ENCODE measurements at places on chromosomes 5 and 9.

DNA sequence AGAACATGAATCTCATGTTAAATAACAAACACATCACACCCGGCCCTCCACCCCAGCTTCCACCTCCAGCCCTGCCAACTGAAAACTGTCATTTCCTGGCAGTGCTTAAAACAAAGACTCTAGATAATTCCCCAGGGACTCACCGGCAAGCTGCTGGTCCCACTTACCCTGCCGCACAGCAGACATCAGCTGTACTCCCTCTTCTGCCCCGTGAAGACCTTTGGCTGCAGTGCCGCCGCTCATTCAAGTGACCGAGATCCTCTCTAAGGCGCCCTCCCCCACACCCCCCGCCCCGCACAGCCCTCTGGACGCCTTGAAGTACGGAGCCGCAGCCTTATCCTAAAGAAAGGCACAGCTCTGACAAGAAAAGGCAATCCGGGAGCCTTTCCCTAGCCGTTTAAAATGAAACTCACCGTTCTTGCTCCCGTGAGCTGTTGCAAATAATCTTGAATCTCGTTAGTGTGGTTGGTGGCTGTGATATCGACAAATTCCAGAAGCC is 434 bp downstream of the GLRX start:
- DNase-seq, result no peak

- no peak for DNase-seq
Measured at GRCh38 chr5:144634138-144634537, 463.5 kb downstream of the KCTD16 start.

DNA sequence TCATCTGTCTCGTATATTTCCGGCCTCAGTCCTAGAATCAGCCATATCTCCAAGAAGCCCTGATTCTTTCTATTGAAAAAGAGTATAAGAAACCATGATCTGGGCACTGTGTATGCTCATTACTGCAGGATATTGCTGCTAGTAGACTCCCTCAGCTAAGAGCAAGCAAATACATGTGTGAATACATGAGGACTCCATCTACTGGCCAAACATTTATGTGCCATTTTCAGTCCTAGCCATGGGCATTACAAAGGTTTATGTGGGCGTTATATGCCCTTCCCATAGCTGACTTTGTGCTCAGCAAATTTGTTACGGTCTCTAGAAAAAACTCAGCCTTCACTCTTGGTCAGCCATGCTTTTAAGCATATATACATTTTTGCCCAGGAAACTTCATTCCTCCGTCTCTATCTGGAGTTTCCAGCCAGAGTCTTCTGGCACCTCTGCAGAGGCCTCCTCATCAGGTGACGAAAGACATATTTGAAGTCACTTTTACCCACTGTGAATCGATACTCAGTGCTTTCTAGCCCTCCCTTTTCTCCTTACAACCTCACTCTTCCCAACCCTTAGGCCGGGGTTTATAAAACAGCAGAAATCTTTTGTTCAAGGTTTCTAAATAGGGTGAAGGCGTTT is 1495.6 kb upstream of the CDH6 start:
- no peak for DNase-seq

- no peak for DNase-seq
Measured at GRCh38 chr9:87588339-87588738, 90.7 kb downstream of the DAPK1 start.

DNA sequence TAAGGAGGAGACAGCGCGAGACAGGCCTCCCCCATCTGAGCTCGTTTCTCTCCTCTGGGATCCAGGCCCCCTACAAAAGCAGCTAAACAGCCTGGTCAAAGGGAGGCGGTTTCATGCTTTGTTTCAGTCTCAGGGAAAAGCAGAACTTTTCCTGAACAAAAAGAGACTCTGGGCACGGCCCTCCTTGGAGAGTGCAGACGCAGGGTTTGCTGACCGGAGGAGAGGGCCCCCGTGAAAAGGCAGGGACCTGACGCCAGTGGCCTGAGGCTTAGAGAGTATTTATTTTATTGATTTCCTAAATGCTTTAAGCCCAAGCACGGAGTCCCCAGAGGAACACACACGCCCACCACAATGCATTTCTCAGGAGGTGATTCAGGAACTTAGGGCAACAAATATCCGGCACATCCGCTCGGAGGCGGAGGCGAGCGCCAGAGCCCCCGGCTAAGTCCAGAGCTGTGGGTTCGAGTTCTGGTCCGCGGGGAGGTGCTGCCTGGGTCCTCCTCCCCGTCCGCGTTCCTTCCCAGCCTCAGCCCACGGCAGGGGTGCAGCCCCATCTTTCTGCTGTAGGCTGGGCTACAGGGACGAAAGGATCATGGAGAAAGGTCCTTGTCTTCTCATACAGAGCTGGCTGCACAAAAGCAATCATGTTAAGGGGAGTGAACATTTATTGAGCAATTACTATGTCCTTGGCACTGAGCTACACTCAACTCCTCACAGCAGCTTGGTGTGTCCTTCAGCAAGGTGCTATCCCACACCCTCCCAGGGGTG is 40.0 kb downstream of the PTGES start:
- DNase-seq, result no peak

DNA sequence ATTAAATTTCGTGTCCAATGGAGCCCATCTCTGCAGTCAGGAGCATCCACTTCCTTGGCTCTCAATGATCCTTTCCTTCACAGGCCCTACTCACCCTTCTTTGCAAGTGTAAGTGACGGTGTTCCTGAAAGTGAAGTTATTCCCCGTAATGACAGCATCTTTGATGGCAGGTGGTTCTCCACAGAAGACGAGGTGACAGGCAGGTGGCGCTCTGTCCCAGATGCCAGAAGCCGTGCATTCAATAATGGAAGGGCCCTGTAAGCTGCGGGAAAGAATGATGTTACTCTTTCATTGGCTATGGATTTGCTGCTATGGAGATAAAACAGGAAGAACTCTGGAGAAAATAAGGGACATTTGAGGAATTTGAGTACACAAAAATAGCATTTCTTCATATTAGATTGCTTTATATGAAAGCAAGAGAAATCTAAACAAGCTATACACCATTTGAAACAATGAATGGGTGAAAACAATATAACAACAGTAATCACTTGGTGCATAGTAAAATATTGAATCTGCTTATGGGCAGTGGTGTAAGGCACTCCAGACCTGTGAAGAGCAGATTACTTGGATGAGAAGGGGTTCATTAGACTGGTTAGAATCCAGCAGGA is 89.9 kb upstream of the TXNDC8 start:
- DNase-seq, result no peak

GRCh38 chr5:146770980-146771379 is 107.6 kb downstream of the PPP2R2B start:
- DNase-seq, result no peak

GRCh38 chr9:111458139-111459009 is 25.8 kb downstream of the ECPAS start:
- no peak for DNase-seq

DNA sequence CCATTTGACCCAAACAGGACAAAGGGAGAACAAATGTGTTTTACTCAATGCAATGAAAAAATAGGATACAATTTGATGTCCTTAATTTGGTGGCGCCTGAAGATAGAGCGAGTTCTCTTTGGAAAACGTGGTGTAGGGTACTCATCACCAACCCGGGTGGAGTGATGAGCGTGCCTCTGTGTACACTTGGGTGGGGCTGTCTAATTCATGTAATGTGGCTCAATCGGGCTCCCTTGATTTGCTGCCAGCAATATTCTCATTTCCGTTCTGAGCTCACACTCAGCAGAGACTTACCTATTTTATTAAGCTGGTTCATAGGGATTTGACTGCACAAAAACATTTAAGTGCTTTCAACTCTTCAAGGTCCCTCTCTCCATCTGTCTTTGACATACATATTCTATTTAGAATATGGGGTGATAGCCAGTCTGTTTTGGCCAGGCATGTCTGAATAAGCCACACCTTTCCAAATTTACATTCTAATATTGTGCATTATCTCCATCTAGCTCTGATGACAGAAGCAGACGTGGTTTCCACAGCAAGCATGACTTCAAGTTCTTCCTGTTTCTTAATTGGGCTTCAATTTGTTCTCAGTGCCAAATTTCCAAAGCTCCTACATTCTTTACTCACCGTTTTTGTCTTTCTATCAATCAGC is 162.5 kb downstream of the IRX2 start:
- DNase-seq, result no peak

- DNase-seq, result no peak
Measured at GRCh38 chr5:17620627-17621026, 10.4 kb downstream of the TAF11L12 start.

DNA sequence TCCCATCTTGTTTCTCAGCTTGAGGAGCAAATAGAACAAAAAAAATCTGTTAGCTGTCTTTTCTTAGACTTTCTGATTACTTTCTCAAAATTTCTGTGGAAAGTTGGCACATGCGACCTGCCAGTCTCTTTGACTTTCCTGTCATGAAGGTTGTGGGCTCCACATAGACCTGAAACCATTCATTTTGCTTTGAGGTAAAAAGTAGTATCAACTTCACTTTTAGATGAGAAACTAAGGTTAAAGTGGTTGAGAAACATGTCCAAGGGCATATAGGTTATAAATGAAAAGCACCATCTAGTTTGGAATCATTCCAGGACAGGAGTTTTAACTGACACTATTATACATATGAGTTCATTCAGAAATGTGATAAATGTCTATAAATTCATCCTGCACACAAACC is 42.7 kb downstream of the ST8SIA4 start:
- no peak for DNase-seq

- DNase-seq, result no peak
Measured at GRCh38 chr5:98942847-98943246, 14.0 kb upstream of the CHD1 start.

DNA sequence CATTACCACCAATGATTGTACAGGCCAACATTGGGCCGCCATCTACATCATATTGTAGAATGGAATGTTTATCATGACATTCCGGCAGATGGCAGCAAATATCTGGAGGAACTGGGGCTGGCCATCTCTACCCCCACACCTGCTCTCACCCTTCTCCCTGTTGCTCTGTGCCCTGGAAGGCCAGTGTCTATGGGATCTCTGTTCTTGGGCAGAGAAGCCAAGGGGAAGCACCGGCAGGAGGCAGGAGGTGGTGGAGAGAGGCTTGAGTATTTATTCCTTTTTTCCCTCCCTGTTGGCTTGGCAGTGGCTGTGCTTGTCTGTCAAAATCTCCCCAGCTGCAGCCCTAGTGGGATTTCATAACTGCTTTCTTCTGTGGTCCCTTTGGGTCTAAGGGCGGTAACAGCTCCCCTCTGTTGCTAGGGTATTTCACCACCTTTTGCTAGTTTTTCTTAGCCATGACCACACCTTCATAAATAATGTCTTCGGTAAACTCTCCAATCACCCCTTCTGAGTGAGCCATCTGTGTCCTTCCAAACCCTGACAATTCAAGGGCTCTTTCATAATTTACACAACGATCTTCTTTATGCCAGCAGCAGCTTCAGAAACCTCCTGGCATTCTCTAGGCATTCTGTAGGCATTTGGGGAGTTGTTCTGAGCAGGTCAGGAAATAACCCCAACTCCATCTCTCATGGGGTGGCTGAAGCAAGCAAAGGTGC is 225.8 kb downstream of the MELK start:
- DNase-seq, result no peak

DNA sequence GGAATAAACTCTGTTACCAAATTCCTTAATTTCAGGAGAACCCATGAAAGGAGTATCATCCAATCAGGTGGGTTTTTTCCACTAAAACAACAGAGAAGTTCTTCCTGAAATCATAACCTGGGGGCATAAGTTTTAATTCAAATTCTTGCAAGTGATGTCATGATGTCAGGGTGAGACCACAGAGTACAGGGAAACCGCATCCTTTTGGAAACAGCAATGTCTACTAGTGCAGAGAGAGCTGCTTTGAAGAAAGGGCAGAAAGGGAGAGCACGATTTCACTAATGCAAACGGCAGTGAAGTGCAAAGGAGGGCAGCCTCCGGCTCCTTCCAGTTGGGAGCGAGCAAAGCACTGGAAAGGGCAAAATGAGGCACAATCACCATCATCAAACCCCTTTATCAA is 20.6 kb upstream of the CMBL start:
- no peak for DNase-seq
